ENCODE measurements at places on chromosomes 3 and 15. TPM values are rescaled to one million over a fixed set of nuclear protein-coding genes. Genes with fewer than 3 reads are reported as not detected.

Gene DPPA4
- total RNA-seq, result not detected

DNA sequence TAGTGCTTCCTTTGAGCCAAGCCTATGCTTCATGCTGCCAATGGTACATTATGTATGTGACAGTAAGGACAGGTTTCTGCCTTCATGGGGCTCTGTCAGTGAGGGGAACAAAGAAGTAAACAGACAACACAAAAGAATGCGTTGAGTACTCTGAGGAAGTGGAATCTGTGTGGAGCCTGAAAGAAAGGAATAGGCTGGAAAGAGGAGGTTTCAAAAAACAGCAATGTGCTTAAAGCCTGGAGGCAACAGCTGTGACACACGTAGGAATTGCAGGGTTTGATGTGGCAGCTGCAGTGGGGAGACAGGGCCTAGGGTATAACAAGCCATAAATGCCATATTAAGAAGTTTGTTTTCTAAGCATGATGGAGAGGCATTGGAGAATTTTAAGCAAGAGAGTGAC is 316.7 kb downstream of the CLSTN2 start:
- no peak for DNase-seq

Gene GPR62
- not detected for total RNA-seq

GRCh38 chr15:42367041-42367440 is 7.7 kb downstream of the CAPN3 start:
- DNase-seq, result no peak

Gene HGD
- 0.88 TPM for total RNA-seq

DNA sequence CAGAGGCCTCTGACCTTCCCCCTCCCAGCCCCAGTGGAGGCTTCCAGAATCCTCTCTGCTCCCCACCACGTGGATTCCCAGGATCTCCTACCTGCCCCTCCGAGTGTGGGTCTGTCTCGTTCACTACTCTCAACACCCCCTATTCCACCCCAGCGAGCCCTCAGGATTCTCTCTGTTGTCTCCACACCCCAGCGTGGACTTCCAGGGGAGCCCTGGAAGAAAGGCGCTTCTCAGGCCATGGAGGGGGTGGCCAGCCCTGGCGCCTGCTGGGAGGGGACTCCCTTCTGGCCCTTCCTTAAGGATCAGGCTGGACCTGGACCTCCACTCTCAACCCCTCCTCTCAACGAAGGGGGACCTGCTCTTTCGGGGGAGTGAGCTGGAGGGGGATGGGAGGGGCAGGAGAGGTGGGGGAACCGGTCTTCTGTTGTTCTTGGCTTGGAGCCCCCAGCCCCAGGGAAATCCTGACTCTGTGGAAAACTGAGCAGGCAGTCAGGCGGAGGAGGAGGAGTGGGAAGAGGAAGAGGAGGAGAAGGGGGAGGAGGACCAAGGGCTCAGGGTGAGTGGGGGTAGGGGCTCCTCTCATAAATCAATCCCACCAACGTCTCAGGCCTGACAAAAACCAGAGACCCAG is 32.9 kb downstream of the EPHB3 start:
- no peak for DNase-seq

Gene CPN2
- total RNA-seq, result not detected

DNA sequence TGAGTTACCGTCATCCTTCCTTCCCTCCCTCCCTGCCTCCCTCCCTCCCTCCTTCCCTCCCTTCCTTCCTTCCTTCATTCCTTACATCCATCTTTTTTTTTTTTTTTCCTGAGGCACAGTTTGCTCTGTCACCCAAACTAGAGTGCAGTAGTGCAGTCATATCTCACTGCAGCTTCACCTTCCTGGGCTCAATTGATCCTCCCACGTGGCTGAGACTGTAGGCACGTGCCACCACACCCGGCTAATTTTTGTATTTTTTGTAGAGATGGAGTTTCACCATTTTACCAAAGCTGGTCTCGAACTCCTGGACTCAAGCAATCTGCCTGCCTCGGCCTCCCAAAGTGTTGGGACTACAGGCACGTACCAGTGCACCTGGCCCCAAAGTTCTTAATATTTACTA is 25.8 kb downstream of the USP3 start:
- DNase-seq, result no peak

- peak; percentile 10 for DNase-seq
These were observed at the start of gene PLAAT1 for GRCh38 chr3:193240850-193241706. Gene PLAAT1, plus strand, starts transcription at chr3:193241222. Its CDS starts 14,429 bp downstream, at chr3:193255651.

- no peak for DNase-seq
These were observed 129.8 kb downstream of the MINAR1 start for GRCh38 chr15:79561982-79562381.

DNA sequence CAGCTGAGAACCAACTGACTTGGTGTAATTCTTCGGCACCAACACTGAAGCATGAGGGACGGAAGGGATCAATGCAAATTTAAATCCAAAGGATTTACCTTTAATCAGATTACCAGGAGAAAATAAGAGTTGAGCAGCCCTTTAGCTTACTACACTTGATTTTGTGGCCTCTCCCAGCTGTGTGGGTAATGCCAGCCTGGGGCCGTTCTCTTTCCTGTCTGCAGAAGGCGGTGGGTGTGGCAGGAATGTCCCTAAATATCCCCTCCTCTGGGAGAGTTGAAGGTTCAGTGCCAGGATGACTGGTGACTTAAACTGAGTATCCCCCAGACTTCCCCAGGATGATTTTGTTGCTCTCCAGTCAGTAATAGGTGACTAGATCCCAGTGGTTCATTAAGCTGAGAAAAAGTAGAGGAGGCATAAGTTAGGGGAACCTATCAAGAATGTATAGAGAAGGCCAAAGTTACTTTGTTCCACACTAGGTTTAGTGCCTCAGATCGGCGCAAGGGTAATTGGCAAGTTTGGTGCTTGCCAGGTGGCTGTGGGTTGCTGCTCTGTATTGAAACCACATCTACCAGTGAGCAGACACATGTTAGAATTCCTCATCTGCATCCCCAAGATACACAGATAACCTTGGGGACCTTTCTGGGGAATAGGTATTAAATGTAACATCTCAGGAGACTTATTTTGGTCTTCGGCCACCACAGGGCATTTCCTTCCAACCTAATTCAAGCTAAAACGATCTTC is 23.1 kb downstream of the MAPKBP1 start:
- no peak for DNase-seq

Data from kidney epithelial cell (primary cell).